ENCODE measurements at places on chromosomes 1 and 21.

- peaks cover 9% of the 10 kb centered on the region for H3K36me3 ChIP-seq
- H3K4me3 ChIP-seq: peak overlapping the region; percentile 45
- DNase-seq: no peak
- H3K4me1 ChIP-seq: peaks cover 12% of the 10 kb centered on the region
- H3K27ac ChIP-seq: peak overlapping the region; percentile 30
These were observed 1.2 kb upstream of the ADPRS start for GRCh38 chr1:36087233-36088123.

GRCh38 chr1:105294838-105295237 lies 1545.1 kb downstream of the AMY1C start:
- no peak overlapping the region for H3K4me3 ChIP-seq
- peaks cover 8% of the 10 kb centered on the region for H3K36me3 ChIP-seq
- H3K27ac ChIP-seq: no peak overlapping the region
- no peaks in the 10 kb centered on the region for H3K27me3 ChIP-seq
- no peaks in the 10 kb centered on the region for H3K4me1 ChIP-seq

GRCh38 chr1:150493175-150493574 lies 6.0 kb downstream of the TARS2 start:
- peaks cover 12% of the 10 kb centered on the region for H3K4me1 ChIP-seq
- H3K27me3 ChIP-seq: no peaks in the 10 kb centered on the region
- H3K4me3 ChIP-seq: no peak overlapping the region
- peaks cover 27% of the 10 kb centered on the region for H3K36me3 ChIP-seq

DNA sequence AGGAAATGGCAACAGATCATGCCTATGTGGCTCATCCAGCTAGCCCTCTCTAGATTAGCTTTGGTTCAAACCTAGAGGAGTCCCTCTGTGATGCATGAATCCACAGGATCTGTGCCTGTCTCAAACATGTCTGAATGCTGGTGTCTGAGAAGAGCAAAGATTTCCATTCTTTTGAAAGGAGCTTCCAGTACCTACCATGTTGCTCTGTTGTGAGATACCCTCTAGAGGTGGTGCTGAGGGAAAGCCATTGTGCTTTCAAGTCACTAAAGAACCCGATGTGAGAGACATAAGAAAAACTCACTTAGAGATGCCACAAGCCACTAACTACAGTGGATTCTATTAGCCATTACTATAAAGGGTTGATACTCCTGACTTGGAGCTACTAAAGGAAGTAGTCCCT lies 103.6 kb downstream of the LRRC40 start:
- no peaks in the 10 kb centered on the region for H3K4me1 ChIP-seq
- no peak overlapping the region for H3K27ac ChIP-seq
- H3K27me3 ChIP-seq: no peaks in the 10 kb centered on the region
- no peak overlapping the region for H3K4me3 ChIP-seq
- no peak for DNase-seq

DNA sequence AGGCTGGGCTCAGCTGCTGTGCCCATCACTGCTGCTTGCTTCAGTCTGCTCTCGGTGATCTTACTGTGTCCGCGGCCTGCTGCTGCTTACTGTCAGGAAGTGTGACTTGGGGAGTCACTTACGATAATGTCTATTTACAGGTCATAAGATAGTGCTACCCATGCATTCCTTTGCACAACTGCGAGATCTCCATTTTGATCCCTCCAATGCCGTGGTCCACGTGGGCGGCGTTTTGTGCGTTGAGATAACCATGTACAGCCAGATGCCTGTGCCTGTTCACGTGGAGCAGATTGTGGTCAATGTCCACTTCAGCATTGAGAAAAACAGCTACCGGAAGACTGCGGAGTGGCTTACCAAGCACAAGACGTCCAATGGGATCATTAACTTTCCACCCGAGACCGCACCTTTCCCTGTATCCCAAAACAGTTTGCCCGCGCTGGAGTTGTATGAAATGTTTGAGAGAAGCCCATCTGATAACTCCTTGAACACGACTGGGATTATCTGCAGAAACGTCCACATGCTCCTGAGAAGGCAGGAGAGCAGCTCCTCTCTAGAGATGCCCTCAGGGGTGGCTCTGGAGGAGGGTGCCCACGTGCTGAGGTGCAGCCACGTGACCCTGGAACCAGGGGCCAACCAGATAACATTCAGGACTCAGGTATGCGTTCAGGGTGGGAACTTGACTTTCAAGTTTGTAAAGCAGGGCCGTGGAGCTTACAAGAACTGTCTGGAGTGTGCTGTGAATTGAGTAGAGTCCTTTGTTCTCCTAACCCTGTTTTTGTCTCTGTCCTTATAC lies 24.4 kb upstream of the PWP2 start:
- DNase-seq: peak; percentile 66
- no peaks in the 10 kb centered on the region for H3K27me3 ChIP-seq
- peaks cover 89% of the 10 kb centered on the region for H3K4me1 ChIP-seq
- peak overlapping the region; percentile 94 for H3K27ac ChIP-seq
- peak overlapping the region; percentile 88 for H3K4me3 ChIP-seq
- peaks cover 37% of the 10 kb centered on the region for H3K36me3 ChIP-seq

GRCh38 chr1:152448496-152448895 lies 34.4 kb upstream of the CRNN start:
- no peaks in the 10 kb centered on the region for H3K4me1 ChIP-seq
- H3K27me3 ChIP-seq: peaks cover 18% of the 10 kb centered on the region
- no peaks in the 10 kb centered on the region for H3K36me3 ChIP-seq
- no peak for DNase-seq
- no peak overlapping the region for H3K4me3 ChIP-seq

DNA sequence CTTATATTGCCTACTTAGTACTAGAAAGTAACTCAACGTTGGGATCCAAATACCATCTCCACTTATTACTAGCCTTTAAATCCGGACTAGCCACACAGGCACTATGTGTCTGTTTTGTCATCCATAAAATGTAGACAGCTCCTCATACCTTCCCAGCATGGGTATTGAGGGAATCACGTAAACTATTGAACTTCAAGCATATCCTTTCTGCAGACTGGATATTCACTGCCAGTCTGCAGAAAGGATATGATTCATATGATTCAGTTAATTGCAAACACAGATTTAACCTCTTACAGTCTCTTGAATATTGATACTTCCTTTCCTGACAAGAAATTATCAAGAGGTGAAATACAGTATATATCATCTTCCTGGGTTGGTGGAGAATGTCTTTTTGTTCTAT lies 186.0 kb downstream of the LEPR start:
- no peak overlapping the region for H3K4me3 ChIP-seq
- H3K4me1 ChIP-seq: no peaks in the 10 kb centered on the region

- H3K27ac ChIP-seq: no peak overlapping the region
- no peaks in the 10 kb centered on the region for H3K36me3 ChIP-seq
- H3K27me3 ChIP-seq: peaks cover 51% of the 10 kb centered on the region
- no peaks in the 10 kb centered on the region for H3K4me1 ChIP-seq
These were observed 37.7 kb downstream of the SYCP1 start for GRCh38 chr1:114892194-114892918.

- H3K4me1 ChIP-seq: no peaks in the 10 kb centered on the region
- peaks cover 10% of the 10 kb centered on the region for H3K27me3 ChIP-seq
- no peaks in the 10 kb centered on the region for H3K36me3 ChIP-seq
- no peak overlapping the region for H3K4me3 ChIP-seq
These were observed 33.7 kb downstream of the WNT9A start for GRCh38 chr1:227913764-227914721.

DNA sequence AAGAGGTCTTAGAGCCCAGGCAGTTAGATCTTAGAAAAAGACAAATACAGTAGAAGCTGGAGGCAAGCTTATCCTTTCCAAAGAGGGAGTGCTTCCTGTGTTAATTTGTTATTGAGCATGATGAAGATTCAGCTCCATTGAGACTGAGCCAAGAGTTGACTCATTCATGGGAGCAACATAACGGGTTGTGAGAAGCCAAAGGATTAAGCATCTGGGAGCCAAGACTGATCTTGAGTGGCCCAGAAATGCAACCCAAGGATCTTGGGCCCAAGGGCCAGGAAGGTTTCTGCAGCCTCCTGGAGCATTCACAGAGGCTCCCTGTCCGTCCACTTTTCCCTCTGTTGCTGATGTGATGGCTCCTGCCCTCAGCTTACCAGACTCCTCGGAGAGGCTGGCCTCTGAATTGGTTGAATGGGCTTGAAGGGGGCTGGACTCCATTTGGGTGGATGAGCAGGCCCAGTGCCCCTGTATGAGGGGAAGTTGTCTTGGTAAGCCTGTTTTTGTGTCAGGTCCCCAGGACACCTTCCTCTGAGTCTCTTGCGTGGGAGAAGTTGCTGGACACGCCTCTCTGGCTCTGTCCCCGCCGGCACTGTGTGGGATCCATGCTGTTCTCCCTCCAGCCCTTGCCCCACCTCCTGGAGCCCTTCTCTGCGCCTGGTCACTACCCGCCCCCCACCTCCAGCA lies 42.4 kb downstream of the PDE9A start:
- H3K27me3 ChIP-seq: no peaks in the 10 kb centered on the region
- no peak overlapping the region for H3K4me3 ChIP-seq
- no peak overlapping the region for H3K27ac ChIP-seq
- no peak for DNase-seq
- no peaks in the 10 kb centered on the region for H3K4me1 ChIP-seq

DNA sequence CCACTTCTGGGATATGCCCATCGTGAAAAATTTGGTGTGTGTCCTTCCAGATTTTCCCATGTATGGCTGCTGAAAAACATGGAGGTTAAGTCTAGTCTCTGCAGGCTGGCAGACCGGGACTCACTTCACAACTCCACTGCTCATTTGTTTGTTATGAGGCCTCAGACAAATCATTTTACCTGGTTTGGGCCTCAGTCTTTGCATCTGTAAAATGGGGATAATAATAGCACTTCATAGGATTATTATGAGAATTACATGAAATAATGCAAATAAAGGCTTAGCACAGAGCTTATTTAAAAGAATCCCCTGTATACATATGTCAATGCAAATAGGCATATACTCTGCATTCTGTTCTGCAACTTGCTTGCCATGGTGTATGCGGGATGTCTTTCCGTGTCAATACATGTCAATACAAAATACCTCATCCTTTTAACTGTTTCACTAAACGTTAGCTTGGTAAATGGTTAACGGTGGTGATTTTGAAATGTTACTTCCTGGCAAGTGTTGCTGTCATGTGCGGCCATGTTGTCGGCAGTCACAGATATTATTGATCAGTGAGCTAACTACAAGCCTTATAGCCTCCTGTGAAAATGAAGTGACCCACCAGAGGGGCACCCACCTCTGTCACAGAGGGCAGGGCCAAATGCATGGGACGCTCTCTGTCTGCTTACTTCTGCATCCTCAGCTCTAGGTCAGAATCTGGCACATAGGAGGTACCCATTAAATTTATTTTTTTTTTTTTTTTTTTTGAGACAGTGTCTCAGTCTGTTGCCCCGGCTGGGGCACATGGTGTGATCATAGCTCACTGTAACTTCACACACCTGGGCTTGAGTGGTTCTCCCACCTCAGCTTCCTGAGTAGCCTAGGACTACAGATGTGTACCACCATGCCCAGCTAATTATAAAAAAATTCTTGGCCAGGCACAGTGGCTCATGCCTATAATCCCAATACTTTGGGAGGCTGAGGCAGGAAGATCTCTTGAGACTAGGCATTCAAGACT lies 4.3 kb downstream of the LCK start:
- peak overlapping the region; percentile 91 for H3K4me3 ChIP-seq
- H3K36me3 ChIP-seq: peaks cover 4% of the 10 kb centered on the region
- DNase-seq: no peak
- H3K27me3 ChIP-seq: no peaks in the 10 kb centered on the region
- H3K27ac ChIP-seq: peak overlapping the region; percentile 88
- H3K4me1 ChIP-seq: peaks cover 43% of the 10 kb centered on the region

GRCh38 chr1:114509596-114510273 lies 1.3 kb downstream of the TRIM33 start:
- H3K27me3 ChIP-seq: peaks cover 2% of the 10 kb centered on the region
- peaks cover 13% of the 10 kb centered on the region for H3K36me3 ChIP-seq
- peak overlapping the region; percentile 96 for H3K4me3 ChIP-seq
- peaks cover 56% of the 10 kb centered on the region for H3K4me1 ChIP-seq

DNA sequence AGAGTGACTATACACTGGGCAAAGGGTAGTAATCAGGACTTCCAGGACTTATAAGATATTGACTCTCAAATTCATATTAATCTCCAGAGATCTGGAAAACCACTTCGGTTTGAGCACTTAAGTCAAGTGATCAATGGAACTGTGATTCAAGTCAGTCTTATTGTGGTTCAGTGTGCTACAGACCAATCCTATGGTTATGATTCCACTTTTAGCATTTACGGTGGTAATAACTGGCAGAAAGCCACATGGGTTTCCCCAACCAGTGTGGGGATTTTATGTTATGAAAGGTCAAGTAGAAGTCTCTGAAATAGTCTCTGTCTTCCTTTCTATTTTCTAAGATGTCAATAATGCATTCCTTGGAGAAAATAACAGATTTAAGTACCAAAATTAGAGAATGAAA lies 151.3 kb upstream of the NEGR1 start:
- no peak for DNase-seq
- H3K4me1 ChIP-seq: no peaks in the 10 kb centered on the region
- H3K36me3 ChIP-seq: peaks cover 2% of the 10 kb centered on the region
- no peak overlapping the region for H3K27ac ChIP-seq

DNA sequence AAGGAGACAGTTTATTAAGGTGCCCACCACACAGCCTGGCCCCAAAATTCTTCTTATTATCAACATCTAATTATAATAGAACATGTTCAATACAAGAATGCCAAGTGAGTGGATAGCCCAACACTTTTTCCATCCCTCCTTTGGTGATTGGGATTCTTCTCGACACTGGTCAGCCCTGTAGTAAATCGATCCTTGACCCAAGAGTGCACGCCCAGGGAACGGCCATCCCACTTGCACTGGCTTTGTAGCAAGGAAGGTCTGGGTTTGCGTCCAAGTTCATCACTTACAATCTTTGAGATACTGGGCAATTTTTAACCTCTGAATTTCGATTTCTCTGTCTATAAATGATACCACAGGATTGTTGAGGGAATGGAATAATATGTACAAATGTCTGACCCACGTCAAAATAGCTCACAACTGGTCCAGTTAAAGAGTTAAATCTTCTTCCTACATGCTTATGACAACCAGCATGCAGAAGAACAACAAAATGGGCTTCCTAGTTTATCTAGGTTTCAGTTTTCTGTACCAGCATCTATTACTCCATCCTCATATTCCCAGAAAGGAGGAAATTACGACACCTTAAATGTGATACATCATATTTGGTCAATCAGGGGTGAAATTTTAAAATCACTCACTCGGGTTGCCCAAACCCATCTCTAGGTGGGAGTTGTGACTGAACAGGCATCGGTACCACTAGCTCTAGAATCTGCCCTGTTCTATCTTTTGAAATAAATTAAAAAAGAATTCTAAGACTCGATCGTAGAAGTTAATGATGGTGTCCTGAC lies 161.8 kb downstream of the CLIC6 start:
- no peak for DNase-seq
- peak overlapping the region; percentile 61 for H3K27ac ChIP-seq
- H3K27me3 ChIP-seq: no peaks in the 10 kb centered on the region
- peaks cover 41% of the 10 kb centered on the region for H3K4me1 ChIP-seq
- H3K36me3 ChIP-seq: peaks cover 39% of the 10 kb centered on the region

GRCh38 chr1:213600879-213601278 lies 386.9 kb upstream of the PROX1 start:
- H3K27ac ChIP-seq: no peak overlapping the region
- peaks cover under 1% of the 10 kb centered on the region for H3K27me3 ChIP-seq
- DNase-seq: no peak
- no peak overlapping the region for H3K4me3 ChIP-seq
